Thymus (tissue), 14 donors: ENCODE measurements at places on chromosomes 4 and X. TPM values are rescaled to one million over a fixed set of nuclear protein-coding genes. Genes with fewer than 3 reads are reported as not detected.

Gene PRICKLE3
- polyA plus RNA-seq, result 5.4 TPM

Gene BEX4
- polyA plus RNA-seq, result 105 TPM

Gene TRAPPC11
- 32.8 TPM for polyA plus RNA-seq

Gene GLOD5
- 0.07 TPM for polyA plus RNA-seq

Gene MAGEB2
- 0.05 TPM for polyA plus RNA-seq

Gene ARR3
- 0.02 TPM for polyA plus RNA-seq

Gene MAGEA11
- 0.50 TPM for polyA plus RNA-seq

Gene LRCH2
- 0.98 TPM for polyA plus RNA-seq

Gene CPE
- polyA plus RNA-seq, result 94.5 TPM

Gene SEPTIN6
- 53.1 TPM for polyA plus RNA-seq

DNA sequence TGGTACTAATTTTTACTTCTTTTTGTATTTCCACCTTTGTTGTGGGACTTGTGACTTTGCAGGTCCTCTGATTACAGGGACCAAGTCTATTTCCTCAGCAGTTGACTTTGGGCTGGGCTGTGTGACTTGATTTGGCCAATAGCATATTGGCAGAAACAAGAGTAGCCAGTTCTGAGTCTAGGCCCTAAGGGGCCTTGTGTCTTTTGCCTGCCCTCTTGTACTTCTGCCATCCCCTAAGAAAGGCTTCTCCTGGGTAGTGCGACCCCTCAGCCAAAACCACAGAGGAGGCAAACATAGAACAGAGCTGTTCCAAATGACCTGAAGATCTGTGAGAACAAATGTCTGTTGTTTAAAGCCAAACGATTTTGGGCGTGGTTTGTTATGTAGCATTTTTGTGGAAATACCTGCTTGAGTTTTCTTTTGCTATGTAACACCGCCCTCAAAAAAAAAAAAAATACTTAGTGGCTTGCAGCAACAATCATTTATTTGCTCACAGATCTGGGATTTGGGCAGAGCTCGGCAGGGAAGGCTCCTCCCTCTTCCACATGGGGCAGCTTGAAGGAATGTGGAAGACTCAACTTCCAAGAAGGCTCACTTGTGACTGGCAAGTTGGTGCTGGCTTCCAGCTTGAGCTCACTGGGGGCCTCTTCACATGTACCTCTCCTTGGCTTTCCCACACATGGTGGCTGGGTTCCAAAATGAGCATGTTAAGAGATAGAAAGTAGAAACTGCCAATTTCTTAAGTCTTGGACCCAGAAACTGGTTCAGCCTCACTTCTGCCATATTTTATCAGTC lies 423.0 kb upstream of the CNKSR2 start:
- no peaks in the 10 kb centered on the region for H3K27me3 ChIP-seq
- no peak for DNase-seq
- H3K27ac ChIP-seq, result no peak overlapping the region
- H3K36me3 ChIP-seq, result no peaks in the 10 kb centered on the region
- no peaks in the 10 kb centered on the region for H3K4me1 ChIP-seq
- no peak overlapping the region for H3K4me3 ChIP-seq

- H3K4me3 ChIP-seq, result no peak overlapping the region
- no peaks in the 10 kb centered on the region for H3K27me3 ChIP-seq
- H3K27ac ChIP-seq, result no peak overlapping the region
Measured at GRCh38 chr4:165906272-165906671, 33.2 kb downstream of the TLL1 start.

GRCh38 chr4:154029171-154029570 lies 240.3 kb upstream of the SFRP2 start:
- H3K36me3 ChIP-seq, result no peaks in the 10 kb centered on the region
- no peak overlapping the region for H3K27ac ChIP-seq
- no peak overlapping the region for H3K4me3 ChIP-seq
- no peaks in the 10 kb centered on the region for H3K4me1 ChIP-seq
- peaks cover 6% of the 10 kb centered on the region for H3K27me3 ChIP-seq

GRCh38 chrX:132692066-132692465 lies 203.2 kb upstream of the MBNL3 start:
- no peak overlapping the region for H3K27ac ChIP-seq
- no peaks in the 10 kb centered on the region for H3K36me3 ChIP-seq
- H3K4me3 ChIP-seq, result no peak overlapping the region
- no peak for DNase-seq

- DNase-seq, result no peak
- no peak overlapping the region for H3K27ac ChIP-seq
- no peaks in the 10 kb centered on the region for H3K27me3 ChIP-seq
- no peak overlapping the region for H3K4me3 ChIP-seq
Measured at GRCh38 chr4:30330894-30331652, 389.1 kb upstream of the PCDH7 start.

- H3K36me3 ChIP-seq, result no peaks in the 10 kb centered on the region
- H3K27ac ChIP-seq, result no peak overlapping the region
- no peaks in the 10 kb centered on the region for H3K27me3 ChIP-seq
- H3K4me3 ChIP-seq, result no peak overlapping the region
- no peak for DNase-seq
Measured at GRCh38 chrX:125236955-125237354, 82.7 kb upstream of the TEX13C start.

DNA sequence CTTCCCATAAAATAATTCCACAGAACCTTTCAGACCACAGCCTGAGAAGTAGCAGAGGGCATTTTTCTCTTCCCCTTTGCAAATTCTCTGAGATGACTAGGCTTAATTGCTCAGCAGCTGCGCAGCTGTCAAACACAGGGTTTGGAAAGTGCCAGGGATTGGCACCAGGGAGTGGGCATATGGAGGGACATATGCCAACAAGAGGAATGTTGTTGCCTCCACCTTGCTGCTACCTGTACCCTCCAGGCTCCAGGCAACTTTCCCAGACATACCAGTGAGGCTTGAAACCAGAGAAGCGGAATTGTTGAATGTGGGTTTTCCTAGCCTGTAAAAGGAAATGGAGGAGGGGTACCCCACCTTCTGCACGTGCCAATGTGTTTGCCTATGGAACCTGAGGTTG lies 256.2 kb upstream of the GPR101 start:
- H3K4me3 ChIP-seq, result no peak overlapping the region
- H3K27ac ChIP-seq, result no peak overlapping the region
- H3K36me3 ChIP-seq, result no peaks in the 10 kb centered on the region
- DNase-seq, result no peak
- no peaks in the 10 kb centered on the region for H3K4me1 ChIP-seq

DNA sequence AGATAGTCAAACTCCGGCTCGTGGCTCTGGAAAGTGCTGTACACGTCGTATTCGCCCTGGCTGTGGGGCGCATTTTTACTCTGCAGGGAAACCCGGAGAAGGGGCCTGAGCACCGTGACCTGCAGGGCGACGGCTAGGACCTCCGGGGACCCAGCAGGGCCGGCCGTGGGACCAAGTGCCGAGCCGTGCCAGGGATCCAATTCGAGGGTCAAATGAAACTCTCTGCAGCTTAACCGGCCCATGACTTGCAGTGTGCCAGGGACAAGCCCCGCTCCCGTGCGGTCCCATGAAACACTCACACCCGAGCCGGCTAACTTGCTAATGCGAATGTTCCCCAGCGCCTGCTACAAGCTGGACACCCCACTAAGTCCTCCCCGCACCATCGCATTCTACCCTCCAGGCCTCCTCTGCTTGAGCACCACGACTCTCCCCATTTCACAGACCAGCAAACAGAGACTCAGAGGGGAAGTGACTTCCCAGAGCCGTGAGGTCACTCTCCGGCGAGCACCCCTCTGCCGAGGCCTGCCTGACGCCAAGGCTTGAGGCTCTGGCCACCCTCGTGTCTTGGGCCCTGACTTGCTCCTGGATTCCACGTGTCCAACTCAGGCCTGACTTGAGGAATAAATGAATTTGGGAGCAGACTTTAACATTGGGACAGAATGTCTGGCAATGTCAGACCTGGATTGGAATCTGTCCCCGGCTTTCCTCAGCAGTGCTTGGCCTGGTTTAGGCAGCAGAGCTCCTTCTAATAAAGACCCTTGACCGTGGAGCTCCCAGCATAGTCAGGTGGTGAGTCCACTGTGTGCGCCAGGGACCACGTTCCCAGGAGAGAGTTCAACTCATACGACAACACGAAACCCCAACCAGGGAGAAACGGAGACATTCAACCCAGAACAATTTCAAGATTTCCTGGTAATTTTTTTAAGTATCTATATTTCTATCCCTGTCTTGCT lies 93.6 kb downstream of the PPP2R2C start:
- no peak overlapping the region for H3K27ac ChIP-seq
- H3K4me1 ChIP-seq, result no peaks in the 10 kb centered on the region
- H3K4me3 ChIP-seq, result no peak overlapping the region
- peaks cover 15% of the 10 kb centered on the region for H3K27me3 ChIP-seq
- no peak for DNase-seq
- no peaks in the 10 kb centered on the region for H3K36me3 ChIP-seq

GRCh38 chr4:41683326-41683725 lies 65.2 kb downstream of the PHOX2B start:
- H3K27ac ChIP-seq, result no peak overlapping the region
- H3K36me3 ChIP-seq, result no peaks in the 10 kb centered on the region
- H3K4me3 ChIP-seq, result no peak overlapping the region
- no peaks in the 10 kb centered on the region for H3K4me1 ChIP-seq
- no peaks in the 10 kb centered on the region for H3K27me3 ChIP-seq

DNA sequence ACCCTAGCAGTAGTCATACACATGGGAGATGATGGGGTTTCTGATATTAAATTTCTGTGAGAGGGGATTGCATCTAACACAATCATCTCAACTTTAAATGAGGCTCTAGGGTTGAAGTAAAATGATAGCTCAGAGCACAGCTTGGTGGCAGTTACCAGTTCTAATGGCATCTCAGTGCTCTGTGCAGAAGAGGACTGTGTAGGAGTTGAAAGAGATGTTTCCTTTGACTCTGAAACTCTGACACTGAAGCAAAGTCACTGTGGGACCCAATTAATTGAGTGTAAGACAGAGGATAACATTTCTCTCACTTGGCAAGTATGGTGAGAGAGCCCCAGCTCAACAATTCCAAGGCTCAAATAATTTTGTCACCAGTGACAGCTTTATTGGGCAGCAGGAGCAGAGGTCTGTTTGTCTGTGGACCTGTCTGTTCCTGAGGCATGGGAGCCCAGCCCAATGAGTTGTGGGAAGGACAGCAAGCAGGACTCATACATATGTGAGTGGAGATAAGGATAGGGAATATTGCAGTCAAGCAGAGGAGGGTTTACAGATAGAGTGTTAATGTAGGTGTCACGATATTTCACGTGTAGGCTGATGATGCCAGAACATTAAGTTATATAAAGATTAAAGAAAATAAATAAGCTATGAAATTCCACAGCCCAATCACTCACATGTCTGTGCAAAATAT lies 76.7 kb upstream of the NAF1 start:
- DNase-seq, result no peak
- H3K4me3 ChIP-seq, result no peak overlapping the region
- H3K27ac ChIP-seq, result no peak overlapping the region
- no peaks in the 10 kb centered on the region for H3K4me1 ChIP-seq
- H3K36me3 ChIP-seq, result no peaks in the 10 kb centered on the region

DNA sequence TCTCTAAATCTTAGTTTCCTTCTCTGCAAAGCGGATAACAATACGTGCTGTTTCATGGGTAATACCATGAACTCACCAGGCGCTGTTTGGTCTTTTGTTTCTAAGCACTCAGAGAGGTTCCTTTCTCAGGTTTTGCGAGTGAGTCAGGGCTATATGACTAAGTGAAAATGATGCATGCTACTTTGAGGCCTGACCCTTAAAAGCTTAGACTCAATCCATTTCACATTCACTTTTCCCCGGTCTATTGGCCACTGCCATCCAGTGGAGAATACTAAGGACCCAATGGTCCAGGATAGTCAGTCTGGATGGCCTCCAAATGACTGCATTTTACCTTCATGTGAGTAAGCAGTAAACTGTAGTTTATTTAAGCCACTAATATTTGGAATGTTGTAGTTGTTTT lies 400.8 kb upstream of the SLIT2 start:
- no peaks in the 10 kb centered on the region for H3K36me3 ChIP-seq
- no peak for DNase-seq
- H3K27ac ChIP-seq, result no peak overlapping the region
- no peaks in the 10 kb centered on the region for H3K27me3 ChIP-seq

DNA sequence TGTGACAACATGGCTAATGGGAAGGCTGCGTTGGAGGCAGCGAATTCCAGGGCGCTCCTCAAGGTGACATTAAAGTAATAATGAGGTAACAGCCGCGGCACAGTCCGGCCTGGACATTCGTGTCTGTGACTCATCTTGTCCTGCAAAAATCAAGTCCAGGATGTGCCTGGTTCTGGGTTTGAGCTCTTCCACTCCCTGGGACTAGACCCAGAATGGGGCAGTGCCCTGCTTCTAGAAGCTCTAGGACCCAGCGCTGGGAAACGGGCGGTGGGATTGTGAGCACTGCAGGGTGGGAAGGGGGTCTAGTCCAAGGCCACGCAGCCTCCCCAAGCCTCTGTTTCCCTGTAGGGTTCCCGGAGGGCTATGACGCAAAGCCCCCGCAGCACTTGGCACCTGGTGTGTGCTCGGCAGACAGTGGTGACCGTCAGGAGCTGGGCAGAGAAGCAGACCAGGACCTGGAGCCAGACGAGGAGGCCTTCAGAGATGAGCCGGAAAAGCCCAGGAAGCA lies 34.9 kb downstream of the HMX1 start:
- H3K4me3 ChIP-seq, result no peak overlapping the region
- H3K36me3 ChIP-seq, result no peaks in the 10 kb centered on the region
- H3K4me1 ChIP-seq, result no peaks in the 10 kb centered on the region
- no peak overlapping the region for H3K27ac ChIP-seq
- H3K27me3 ChIP-seq, result no peaks in the 10 kb centered on the region

- H3K4me3 ChIP-seq, result no peak overlapping the region
- DNase-seq, result no peak
- no peaks in the 10 kb centered on the region for H3K27me3 ChIP-seq
Measured at GRCh38 chr4:106353786-106354185, 14.8 kb downstream of the GIMD1 start.

DNA sequence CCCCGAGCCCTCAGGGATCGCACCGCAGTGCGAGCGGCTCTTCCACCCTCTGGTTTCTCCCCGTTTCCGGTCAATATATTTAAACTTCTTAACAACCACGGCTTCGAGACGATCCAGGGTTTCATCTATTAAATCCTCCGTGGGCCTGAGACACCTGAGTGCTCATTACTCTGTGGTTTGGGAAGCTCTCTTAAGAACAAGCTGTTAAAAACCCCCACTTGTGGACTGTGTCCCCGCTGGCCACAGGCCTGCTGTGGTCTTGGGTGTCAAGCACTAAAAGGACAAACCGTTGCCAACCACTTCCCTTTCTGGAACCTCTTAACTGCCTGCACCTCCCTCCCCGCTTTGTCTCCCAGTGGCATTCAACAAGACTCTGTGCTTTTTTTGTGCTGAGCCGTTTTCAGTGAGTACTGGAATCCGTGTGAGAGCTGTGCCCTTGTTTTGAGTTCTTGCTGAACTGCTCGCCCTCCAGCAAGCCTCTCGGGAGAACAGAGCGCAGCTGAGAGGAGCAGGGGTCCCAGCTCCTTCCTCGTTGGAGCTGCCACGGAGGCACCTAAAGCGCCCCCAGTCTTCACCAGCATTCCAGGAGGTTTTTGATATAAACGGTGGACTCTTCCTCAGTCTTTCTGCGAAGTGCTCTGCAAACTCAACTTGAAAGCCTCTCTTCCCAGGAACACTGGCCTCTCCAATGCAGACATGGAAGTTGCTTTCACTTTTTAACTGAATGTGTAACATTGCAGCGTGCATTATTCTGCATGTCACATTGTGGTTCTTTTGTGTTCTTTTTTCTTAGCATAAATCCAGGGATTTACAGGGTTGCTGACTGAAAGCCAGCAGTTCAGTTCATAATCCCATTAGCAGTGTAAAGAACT lies 691 bp upstream of the IGFBP7 start:
- peaks cover 14% of the 10 kb centered on the region for H3K27me3 ChIP-seq
- peak overlapping the region; percentile 23 for H3K4me3 ChIP-seq
- peaks cover 3% of the 10 kb centered on the region for H3K4me1 ChIP-seq
- DNase-seq, result no peak
- no peaks in the 10 kb centered on the region for H3K36me3 ChIP-seq

GRCh38 chr4:172650758-172651530 lies 517.7 kb upstream of the GALNT7 start:
- no peak overlapping the region for H3K27ac ChIP-seq
- H3K27me3 ChIP-seq, result no peaks in the 10 kb centered on the region
- no peak for DNase-seq
- no peak overlapping the region for H3K4me3 ChIP-seq
- no peaks in the 10 kb centered on the region for H3K4me1 ChIP-seq
- no peaks in the 10 kb centered on the region for H3K36me3 ChIP-seq
